ENCODE measurements at places on chromosomes 6 and 20.

- no peak for DNase-seq
Measured at GRCh38 chr6:24662236-24662635, 4.5 kb downstream of the TDP2 start.

DNA sequence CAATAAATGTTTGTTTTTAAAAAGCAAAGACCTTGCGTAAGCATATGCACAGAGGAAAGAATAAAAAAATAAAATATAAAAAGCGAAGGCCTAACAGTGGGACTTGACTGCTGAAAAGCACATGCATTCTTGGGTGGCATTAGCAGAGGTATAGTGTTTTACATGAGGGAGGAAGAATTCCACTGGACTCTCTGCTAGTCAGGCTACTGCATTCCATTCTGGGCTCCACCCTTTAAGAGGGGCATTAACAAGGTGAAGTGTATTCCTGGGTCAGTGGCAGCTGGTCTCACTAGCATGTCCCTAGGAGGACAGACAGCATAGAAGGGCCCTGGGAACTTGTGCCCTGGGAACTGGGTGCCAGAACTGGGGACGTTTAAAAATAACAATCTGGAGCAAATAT, 134.1 kb downstream of the SOBP start:
- DNase-seq = no peak

DNA sequence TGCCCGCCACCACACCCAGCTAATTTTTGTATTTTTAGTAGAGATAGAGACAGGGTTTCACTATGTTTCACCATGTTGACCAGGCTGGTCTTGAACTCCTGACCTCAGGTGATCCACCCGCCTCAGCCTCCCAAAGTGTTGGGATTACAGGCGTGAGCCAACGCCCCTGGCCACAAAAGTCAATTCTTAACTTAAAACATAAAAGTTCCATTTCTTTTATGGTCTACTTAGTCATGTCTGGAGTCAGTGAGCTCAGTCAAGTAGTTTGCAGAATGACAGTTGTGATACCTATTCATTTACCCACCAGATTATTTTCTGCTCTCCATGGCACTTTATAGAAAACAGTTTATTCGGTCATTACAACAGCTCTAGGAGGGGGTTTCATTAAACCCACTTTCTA, 103.1 kb upstream of the ESR1 start:
- DNase-seq = no peak

DNA sequence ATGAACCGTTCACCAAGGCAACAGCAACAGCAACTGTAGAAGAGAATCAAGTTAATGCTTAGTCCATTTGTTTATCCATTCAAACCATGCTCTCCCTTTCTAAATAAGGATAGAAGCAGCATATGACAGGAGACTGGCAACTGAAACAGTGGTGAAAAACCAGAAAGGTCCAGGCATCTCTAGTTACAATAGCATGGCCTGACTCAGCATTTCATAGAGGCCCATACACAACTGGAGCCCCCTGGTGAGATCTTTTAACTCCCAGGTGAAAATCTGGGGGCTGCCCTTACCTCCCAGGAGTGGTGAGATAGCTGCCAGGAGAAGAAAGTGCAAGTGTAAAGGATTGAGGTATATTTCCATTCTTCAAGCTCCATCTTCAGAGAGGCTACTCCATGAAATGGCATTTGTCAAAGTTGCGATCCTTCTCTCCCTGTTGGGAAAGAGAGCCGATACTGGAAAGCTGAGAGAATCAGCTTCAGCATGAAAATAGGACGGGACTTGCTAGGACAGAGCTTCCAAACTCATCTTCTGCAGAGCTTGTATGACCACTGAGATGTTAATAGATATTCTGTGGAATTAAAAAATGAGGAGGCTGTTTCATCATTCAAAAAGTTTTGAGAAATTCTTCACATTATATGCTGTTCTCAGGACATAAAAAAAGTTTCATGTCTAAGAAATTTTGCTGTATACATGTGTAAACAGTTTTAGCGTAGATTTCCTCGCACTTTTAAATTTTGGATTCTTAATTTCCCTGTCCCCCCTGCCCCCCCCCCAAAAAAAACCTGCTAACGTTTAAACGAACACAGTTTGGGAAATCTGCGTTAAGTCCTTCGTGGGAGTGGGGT, 10.9 kb upstream of the SLC2A12 start:
- peak; percentile 6 for DNase-seq

DNA sequence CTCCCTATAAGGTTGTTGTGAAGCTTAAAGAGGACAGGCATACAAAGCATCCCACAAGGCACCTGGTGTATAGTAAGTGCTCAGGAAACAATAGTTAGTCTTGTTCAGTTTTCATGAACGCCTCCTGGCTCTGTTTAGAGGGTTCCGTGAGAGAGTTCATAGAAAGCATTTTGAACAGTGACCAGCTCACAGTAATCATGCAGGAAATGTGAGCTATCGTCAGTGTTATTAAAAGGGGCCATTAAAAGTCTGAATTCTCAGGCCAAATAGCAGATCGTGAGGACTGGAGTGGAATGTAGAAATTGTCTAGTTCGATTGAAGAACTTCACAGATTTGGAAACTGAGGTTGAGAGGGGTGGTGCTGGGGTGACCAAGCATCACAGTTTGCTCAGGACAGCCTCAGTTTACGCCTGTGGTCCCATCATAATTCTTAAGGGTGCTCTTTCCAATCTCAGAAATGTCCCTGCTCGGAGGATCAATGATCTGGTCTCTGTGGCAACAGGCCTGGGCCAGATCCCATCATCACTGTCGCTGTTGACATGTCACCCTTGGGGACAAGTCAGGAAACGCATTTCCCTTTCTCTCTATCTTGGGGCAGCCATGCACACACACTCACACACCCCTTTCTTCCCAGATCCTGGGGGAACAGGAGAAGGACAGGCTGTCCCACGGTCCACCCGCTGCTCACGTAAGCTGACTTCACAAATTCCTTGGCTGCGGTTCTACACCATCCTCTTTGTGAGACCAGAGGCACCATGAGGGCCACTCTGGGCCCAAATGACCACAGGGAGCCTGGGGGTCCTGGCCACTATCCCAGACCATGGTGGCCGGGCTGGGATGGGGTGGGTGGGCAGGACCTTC, 7.2 kb downstream of the TGM2 start:
- peak; percentile 42 for DNase-seq

GRCh38 chr20:32501709-32502108, 83.4 kb downstream of the NOL4L start:
- DNase-seq = no peak

DNA sequence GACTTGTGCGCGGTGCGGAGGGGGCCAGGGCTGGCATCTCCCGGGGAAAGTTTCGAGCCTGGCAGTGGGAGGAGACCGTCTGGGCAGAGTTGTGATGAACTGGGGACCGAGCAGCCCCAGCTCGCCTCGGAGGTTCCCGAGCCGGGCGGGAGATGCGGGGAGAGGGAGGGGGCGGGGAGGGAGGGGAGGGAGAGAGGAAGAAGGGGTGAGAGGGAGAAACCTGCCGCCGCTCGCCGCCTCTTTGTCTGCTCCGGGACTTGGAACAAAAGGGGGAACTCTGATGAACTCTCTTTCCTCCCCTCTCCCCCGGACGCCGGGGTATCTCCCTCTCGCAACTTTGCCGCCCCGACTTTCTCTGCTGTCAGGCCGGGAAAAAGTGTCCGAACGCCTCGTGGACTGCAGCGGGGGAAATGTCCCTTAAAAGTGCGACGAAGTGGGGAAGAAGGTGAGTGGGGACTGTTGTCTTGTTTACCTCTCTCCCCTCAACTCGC, 72.7 kb downstream of the SOX4 start:
- no peak for DNase-seq

GRCh38 chr6:127748290-127748689, 152.6 kb downstream of the THEMIS start:
- DNase-seq = no peak

DNA sequence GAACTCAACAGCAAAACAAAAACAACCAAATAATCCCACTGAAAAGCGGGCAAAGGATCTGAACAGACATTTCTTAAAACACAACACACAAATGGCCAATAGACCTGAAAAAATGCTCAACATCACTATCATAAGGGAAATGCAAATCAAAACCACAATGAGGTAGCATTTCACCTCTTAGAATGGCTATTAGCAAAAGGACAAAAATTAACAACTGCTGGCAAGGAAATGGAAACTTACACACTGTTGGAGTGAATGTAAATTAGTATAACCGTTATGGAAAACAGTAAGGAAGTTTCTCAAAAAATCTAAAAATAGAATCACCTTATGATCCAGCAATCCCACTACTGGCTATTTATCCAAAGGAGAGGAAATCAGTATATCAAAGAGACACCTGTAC, 20.9 kb downstream of the FAM8A1 start:
- no peak for DNase-seq

GRCh38 chr6:148329596-148330381, 12.8 kb upstream of the SASH1 start:
- DNase-seq = no peak

GRCh38 chr6:1558388-1558787, 51.3 kb upstream of the FOXC1 start:
- DNase-seq = no peak

GRCh38 chr6:39322306-39322850, at the start of gene KCNK16:
Gene KCNK16, minus strand, starts transcription at chr6:39322702. Its CDS starts 162 bp downstream, at chr6:39322540.
- DNase-seq = no peak

Measured in SK-MEL-5 (cell line).